Left ventricle myocardium inferior (tissue), 1 donor: ENCODE measurements at places on chromosomes 5 and 9. TPM values are rescaled to one million over a fixed set of nuclear protein-coding genes. Genes with fewer than 3 reads are reported as not detected.

Gene PLPP7
- total RNA-seq: 120 TPM

Gene COMMD10
- 39.4 TPM for total RNA-seq

Gene ADAMTSL1
- 1.7 TPM for total RNA-seq

Gene SHC3
- total RNA-seq: 0.96 TPM

Gene CYSTM1
- 93.3 TPM for total RNA-seq

Gene SLC6A18
- total RNA-seq: not detected

Gene ECPAS
- total RNA-seq: 115 TPM

Gene AGXT2
- not detected for total RNA-seq

Gene GPR151
- total RNA-seq: not detected

Gene RORB
- total RNA-seq: 1.2 TPM

Gene FOXD4L6
- total RNA-seq: not detected

Gene PRSS3
- not detected for total RNA-seq

Gene SPINK4
- not detected for total RNA-seq

Gene GFI1B
- total RNA-seq: 0.27 TPM

Gene GADD45G
- total RNA-seq: 44.5 TPM

Gene TLE1
- total RNA-seq: 8.5 TPM

Gene ELAVL2
- 0.08 TPM for total RNA-seq

Gene IRGM
- total RNA-seq: not detected

Gene UBE2D2
- total RNA-seq: 110 TPM

Gene ADRB2
- total RNA-seq: 5.1 TPM

Gene SYNPO
- 715 TPM for total RNA-seq

Gene NR3C1
- total RNA-seq: 44.9 TPM

Gene PTAR1
- total RNA-seq: 23.2 TPM

Gene MAP1B
- 73.2 TPM for total RNA-seq

Gene ANKHD1
- total RNA-seq: 58.5 TPM

Gene SLC4A9
- 0.44 TPM for total RNA-seq

Gene SLC36A3
- total RNA-seq: not detected

Gene FUT7
- total RNA-seq: not detected
